NCI-H2081 (cell line): ENCODE measurements at places on chromosomes 5 and 9.
A peak's percentile ranks its signal among the peaks of the same experiment; 100 is the strongest.

DNA sequence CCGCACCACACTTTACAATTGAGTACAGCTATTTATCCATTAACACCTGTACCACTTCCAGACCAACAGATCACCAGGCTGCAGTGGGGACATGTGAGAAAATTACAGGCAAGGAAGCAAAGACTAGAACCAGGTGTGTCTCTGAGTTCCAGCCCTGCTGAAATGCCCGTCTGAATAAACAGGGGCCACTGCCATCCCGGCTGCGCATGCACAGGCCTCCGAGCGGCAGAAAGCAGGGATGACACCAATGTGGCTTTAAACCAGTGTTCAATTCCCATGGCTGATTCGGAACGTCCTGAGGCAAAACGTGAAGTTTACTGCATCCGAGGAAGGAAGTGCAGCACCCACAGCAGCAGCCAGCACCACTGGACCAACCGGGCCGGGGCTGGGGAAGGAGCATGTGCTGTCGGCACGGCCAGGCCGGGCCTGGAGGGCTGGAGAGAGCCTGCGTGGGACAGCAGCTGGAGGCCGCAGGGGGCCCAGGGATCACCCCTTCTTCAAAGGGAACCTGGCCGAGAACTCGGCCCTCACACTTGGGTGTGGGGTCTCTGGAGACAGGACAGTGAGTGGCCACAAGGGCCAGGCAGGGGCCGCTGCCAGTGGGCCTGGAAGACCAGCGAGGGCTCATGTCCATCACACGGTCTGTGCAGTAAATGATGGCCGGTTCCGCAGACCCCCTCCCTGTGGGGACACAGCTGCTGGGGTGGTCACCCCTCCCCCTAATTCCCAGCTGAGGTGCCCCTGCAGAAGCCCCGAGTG, 33.0 kb upstream of the SLC12A7 start:
- no peak for DNase-seq

- DNase-seq = no peak
Observed at GRCh38 chr5:172898218-172898842, 60.9 kb upstream of the RPL26L1 start.

- DNase-seq = no peak
Observed at GRCh38 chr9:129572052-129572425, 48.9 kb downstream of the C9orf50 start.

- DNase-seq = peak; percentile 86
Observed at GRCh38 chr5:176803068-176803942, 7.1 kb upstream of the UNC5A start.

DNA sequence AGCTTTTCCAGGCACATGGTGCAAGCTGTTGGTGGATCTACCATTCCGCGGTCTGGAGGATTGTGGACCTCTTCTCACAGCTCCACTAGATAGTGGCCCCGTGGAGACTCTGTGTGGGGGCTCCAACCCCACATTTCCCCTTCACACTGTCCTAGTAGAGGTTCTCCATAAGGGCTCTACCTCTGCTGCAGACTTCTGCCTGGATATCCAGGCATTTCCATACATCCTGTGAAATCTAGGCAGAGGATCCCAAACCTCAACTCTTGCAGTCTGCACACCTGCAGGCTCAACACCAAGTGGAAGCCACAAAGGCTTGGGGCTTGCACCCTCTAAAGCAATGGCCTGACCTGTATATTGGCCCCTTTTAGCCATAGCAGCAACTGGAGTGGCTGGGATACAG, 283.4 kb upstream of the KLF4 start:
- DNase-seq = no peak

- no peak for DNase-seq
Observed at GRCh38 chr9:116269250-116269649, 115.7 kb downstream of the PAPPA start.

DNA sequence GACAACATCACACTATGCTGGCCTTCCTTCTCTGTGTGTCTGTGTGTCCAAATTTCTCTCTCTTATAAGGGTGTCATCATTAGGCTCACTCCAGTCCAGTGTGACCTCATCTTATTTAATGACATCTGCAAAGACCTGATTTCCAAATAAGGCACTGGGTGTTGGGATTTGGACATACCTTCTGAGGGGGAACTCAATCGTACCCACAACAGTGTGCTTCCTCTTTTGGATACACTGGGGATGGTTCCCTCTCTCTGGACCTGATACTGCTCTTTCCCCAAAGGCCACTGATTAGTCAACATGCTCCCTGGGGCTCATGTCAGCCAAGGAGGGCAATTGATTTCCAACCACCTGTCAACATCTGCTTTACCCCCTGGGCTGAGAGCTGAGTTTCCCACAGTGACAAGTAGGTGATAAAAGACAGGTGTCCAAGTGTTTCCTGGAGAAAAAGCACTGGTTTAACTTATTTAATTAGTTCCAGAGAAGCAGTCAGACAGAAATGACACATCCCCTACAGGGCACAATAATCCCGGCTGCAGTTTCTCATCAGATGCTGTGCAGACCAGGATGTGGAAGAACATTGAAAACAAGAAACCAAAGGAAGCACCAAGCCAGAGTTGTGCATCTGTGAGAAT, 17.8 kb upstream of the CEP72 start:
- no peak for DNase-seq

GRCh38 chr5:54872810-54873209, 112.6 kb downstream of the ESM1 start:
- no peak for DNase-seq

GRCh38 chr5:34735491-34736426, 79.6 kb downstream of the RAI14 start:
- DNase-seq = no peak

GRCh38 chr5:154967421-154968024, 26.6 kb downstream of the MRPL22 start:
- no peak for DNase-seq

DNA sequence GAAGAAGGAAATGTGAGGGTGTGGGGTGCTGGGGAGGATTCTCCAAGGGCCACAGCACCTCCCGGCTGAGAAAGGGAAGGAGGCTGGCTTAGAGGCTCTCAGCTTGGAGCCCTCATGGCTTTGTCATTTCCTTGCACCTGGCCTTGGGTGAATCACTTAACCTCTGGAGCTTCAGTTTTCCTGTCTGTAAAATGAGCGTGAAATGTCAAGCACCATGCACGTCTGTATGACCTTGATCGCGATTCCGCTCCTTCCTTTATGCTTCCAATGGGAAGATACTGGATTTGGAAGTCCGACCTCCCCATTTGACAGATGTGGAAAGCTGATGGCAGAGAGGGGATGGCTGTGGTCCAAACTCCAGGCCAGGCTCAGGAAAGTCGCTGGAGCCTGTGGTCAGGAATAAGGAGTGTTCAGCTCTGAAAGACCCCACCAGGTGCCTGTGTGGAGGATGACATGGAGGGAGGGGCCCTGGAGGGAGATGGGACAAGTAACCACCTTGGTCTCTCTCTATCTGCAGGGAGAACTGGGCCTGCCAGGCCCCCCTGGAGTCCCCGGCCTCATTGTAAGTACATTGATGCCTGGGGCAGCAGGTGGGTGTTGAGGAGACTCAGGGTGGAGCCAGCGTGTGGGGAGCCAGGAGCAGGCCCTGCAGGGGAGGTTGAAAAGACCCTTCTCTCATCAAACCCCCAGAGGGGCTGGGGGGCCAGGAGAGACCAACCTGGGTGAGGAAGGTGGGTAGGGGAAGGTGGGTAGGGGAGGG, 66.5 kb downstream of the COL27A1 start:
- DNase-seq = no peak

DNA sequence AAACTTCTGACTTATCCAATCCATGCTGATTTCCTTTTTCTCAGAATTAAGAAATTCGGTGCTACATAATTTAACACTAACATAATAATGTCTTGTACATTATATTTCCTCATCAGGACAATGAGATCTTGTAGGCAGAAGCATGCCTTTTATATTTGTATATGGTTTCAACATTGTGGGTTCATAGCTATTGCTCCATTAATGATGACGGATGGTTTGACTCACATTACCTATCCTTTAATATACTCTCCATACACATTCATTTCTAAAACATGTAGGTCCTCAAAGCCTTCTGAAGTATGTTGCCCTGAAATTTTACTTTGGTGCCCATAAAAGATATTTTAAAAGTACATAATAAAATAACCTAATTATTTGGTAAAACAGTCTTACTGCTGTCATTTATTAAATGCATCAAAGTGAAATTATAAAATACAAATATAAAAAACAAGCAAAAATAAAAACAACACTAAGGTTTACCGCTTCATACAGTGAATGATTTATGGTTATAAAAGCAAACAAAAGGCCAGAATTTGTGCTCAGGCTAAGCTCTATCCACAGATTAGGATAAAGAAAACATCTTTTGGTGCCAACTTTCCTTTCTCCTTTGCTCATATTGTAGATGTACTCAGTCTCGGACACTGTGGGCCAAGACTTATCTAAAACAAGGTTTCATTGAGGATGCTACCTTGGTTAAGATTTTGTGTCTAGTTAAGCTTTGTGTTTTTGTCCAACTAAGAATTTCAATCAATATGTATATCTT, 61.2 kb upstream of the GCNT4 start:
- DNase-seq = no peak

GRCh38 chr5:143245929-143246561, 157.4 kb downstream of the NR3C1 start:
- DNase-seq = no peak
